T follicular helper cell (primary cell): ENCODE measurements at places on chromosomes 2 and 18.

DNA sequence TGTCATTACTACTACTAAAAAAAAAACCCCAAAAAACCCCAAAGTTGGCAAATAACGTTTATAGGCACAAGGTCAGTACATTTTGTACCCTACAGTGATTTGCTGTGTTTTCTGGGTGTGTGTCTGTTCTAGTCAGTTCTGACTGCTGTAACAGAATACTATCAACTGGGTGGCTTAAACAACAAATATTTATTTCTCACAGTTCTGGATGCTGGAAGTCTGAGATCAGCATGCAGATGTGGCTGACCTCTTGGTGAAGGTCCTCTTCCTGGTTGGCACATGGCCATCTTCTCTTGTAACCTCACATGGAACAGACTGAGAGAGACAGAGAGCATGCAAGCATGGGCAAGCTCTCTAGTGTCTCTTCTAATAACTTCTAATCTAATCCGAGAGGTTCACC lies 103.1 kb downstream of the CERS6 start:
- no peak for DNase-seq

GRCh38 chr2:46438102-46438501 lies 41.3 kb upstream of the TMEM247 start:
- no peak for DNase-seq

- DNase-seq = no peak
Measured at GRCh38 chr2:200104015-200104414, 148.6 kb downstream of the MAIP1 start.

- no peak for DNase-seq
Measured at GRCh38 chr2:240918258-240919091, 12.3 kb downstream of the CROCC2 start.

GRCh38 chr18:70249118-70249517 lies 39.7 kb upstream of the SOCS6 start:
- DNase-seq = no peak

GRCh38 chr2:179348906-179349305 lies 84.3 kb upstream of the SESTD1 start:
- no peak for DNase-seq

DNA sequence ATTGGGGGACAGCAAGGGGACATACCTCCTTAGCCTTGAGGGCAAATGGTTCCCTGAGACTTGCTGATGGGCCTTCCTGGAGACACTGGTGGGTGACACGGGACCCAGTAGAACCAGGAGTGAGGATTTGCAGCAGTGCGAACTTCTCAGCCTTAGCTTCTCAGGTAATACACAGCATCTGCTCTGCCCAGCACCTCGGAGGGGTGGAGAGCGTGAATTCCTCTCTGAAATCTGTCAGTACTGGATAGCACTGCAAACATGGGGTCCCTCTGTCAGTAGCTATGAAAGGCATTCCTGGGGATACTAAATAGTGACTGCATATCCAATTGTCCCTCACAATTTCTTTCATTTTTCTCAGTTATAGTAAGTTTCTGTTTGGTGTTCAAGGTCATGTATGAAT lies 151.7 kb downstream of the GBX2 start:
- DNase-seq = no peak

- DNase-seq = peak; percentile 18
Measured at GRCh38 chr2:237026981-237027711, 58.5 kb upstream of the COPS8 start.

GRCh38 chr18:5237083-5237722 lies 40.1 kb upstream of the AKAIN1 start:
- peak; percentile 0 for DNase-seq

DNA sequence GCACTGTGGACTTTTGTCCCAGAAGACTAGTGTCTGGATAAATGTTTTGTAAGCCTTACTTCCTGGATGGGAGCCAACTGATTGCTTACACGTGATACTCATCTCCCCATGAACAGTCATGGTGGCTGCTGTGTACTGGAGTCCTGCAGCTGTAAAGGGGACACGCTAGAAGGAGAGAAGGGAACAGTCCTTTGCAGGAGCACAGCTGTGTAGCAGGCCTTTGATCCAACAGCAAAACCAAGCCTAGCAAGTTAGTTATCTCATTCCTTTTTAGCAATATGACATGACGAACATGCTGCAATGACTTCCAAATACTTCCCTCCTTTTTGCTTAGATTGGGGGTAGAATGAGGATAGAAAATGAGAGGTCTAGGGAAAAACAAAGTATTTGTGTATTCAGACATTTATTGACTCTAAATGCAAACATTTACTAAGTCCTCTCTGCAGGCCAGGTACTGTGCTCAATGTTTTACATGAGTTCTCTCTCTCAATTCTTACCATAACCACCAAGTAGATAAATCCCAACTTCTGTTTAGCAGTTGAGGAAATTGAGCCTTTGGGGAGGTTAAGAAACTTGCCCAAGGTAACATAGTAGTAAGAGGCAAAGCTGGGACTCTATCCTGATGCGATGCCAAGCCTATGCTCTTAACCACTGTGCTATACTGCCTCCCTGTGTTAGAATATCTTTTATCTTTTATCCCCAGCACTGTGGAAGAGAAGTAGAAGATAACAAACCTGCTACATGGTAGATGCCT lies 55.4 kb upstream of the CD28 start:
- no peak for DNase-seq

DNA sequence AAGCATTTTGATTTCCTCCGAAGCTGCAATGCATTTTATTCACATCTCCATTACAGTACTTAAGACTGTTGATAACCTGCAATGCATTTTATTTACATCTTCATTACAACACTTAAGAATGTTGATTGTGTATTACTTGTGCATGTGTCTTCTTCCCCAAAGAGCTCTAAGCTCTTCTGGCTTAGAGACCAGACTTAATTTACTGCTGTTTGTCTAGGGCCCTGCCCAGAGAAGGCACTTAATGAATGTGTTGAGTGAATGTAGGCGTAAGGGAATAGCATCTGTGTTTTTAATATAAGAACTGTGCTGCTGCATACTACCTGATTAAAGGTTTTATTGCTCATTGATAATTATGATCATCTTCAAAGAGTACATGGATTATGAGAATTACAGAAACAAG lies 295.6 kb downstream of the ZNF385B start:
- no peak for DNase-seq

GRCh38 chr2:142952793-142953494 lies 75.5 kb downstream of the KYNU start:
- no peak for DNase-seq

- DNase-seq = no peak
Measured at GRCh38 chr2:131543385-131543891, 15.8 kb downstream of the CCDC74A start.

DNA sequence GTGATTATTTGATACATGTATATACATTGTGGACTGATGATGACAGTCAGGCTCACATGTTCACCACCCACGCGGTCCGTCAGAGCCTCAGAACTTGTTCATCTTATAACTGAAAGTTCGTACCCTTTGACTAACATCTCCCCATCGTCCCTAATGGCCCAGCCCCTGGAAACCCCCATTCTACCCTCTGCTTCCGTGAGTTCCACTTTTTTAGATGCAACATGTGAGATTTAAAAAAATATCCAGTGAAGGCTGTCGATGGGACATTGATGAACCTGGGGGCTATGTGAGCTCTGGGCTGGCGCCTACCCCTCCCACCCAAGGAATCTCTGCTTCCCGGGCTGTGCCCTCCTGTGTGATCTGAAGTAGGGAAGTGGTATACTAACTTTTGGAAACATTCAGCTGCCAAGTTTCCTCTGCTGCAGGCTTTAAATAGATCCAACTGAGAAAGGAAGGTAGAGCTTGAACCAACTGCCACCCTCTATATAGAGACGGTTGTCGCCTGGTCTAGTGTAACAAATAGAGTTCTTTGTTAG lies 163.8 kb downstream of the FAM210A start:
- DNase-seq = no peak

DNA sequence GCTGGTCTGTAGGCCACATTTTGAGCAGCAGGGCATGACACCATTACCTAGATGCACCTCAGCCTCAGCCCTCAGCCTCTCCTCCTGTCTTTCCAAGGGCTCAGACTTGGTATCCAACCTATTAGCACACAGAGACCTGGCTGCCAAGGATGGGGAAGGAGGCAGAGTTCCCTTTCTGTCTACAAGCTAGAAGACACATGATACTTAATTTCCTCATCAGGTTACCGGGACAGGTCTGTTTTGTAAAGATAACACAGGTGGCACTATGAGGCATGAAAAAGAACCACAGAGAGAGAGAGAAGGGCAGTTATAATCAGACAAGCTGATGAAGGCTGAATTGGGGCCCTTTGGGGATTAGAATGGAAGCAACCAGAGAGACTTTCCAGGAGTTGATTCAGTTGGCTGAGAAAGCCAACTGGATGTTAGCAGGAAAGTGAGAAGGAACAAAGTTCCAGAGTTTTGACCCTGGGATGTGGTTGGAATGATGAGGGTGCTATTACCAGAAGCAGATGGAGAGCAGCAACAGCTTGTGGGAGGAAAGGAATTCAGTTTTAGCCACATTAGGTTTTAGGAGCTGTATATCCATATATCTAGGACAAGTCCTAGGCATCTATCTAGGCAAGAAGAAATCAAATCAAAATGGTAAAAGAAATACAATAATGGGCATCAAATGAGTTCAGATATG lies 46.0 kb upstream of the RMND5A start:
- no peak for DNase-seq

DNA sequence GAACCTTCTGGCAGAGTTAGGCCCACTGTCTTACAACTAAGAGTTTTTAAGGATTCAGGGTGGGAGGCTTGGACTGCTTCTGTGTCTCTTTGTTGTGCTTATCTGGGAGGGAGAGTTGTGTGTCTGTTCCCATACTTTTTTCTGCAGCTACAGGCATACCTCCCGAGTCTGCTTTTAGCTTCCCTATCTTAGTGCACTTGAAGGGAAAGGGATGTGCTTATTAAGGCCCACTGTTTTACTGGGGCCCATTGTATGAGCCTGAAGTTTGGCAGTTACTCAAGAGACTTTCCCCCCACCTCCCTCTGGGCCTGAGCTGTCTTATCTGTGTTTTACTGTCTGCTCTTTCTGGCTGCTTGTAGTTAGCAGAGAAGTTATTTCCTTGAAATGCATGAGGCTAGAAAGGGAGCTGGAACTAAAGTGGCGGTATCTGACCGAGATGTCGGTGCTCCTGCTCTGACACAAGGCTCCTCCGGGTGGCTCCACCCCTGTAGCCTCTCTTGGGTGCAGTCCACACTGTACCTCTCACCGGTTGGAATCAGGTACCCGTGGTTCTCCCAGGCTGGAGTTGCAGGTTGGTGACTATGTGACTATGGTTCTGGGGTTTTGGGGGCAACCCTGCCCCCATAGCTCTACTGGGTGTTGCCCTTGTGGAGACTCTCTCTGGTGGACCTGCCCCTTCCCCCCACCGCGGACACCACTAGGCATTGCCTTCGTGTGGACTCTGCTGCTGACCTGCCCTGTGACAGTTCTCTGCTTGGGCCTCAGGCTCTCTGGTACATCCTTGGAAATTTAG lies 12.9 kb downstream of the UBR3 start:
- no peak for DNase-seq

GRCh38 chr18:39481281-39481680 lies 1915.7 kb upstream of the CELF4 start:
- DNase-seq = no peak

- DNase-seq = no peak
Measured at GRCh38 chr2:185161701-185162100, 563.4 kb downstream of the ZNF804A start.

DNA sequence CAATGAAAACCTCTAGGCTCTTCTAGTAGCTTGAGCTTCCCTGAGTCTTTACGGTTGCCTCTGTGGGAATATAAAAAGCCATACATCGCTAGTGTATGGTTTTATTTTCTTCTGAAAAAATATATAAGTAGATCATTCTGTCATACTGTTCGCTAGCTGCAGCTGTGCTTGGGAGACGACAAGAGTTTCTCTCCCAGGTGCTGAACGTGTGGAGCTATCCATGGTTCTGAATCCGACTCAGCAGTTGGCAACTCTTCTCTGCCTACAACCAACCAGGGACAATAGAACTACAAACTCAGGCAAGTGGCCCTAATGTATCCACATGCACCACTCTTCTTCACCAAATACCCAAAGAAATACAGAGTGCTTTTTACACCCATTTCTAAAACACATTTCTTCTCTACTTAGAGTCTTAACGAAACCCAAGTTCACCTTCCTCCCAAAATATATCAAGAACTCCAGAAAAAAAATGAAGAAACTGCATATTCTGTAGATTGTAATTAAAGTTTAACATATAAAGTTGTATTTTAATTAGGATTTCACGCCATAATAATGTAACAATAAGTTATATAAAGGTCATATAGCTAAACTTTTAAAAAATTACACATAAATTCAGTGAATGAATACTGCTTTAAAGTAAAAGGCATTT lies 2.2 kb upstream of the KCNH7 start:
- no peak for DNase-seq

- no peak for DNase-seq
Measured at GRCh38 chr2:169818241-169818640, 6.5 kb downstream of the METTL5 start.
